ENCODE measurements at places on chromosomes 11 and 22.
A peak's percentile ranks its signal among the peaks of the same experiment; 100 is the strongest.

- no peak for DNase-seq
Measured at GRCh38 chr11:2327032-2327431, 25.2 kb downstream of the TSPAN32 start.

DNA sequence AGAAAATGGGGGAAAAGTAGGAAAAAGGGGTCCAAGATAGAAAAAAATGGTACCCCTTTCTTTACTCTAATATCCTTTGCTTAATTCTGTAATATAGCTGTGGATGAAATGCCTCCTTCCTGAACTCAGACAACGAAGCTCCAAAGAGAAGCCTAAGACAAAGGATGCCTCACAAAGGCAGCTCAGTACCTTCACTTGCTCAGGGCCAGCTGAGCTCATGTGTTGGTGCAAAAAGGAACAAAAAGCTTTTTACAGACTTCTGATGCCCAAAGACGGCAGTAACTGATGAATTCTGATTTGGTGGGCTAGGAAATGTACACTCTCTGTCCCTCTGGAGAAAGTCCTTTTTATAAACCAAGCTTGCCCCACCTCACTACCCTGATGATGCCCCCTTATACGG is 77.5 kb downstream of the DENND5A start:
- no peak for DNase-seq

- DNase-seq, result no peak
Measured at GRCh38 chr11:127070808-127071207, 70.2 kb upstream of the KIRREL3 start.

GRCh38 chr11:112637076-112637475 is 324.1 kb upstream of the NCAM1 start:
- DNase-seq, result no peak

- DNase-seq, result peak; percentile 4
Measured at GRCh38 chr11:16512899-16513241, 156.5 kb upstream of the SOX6 start.

- DNase-seq, result no peak
Measured at GRCh38 chr11:1757861-1758610, 5.7 kb downstream of the CTSD start.

DNA sequence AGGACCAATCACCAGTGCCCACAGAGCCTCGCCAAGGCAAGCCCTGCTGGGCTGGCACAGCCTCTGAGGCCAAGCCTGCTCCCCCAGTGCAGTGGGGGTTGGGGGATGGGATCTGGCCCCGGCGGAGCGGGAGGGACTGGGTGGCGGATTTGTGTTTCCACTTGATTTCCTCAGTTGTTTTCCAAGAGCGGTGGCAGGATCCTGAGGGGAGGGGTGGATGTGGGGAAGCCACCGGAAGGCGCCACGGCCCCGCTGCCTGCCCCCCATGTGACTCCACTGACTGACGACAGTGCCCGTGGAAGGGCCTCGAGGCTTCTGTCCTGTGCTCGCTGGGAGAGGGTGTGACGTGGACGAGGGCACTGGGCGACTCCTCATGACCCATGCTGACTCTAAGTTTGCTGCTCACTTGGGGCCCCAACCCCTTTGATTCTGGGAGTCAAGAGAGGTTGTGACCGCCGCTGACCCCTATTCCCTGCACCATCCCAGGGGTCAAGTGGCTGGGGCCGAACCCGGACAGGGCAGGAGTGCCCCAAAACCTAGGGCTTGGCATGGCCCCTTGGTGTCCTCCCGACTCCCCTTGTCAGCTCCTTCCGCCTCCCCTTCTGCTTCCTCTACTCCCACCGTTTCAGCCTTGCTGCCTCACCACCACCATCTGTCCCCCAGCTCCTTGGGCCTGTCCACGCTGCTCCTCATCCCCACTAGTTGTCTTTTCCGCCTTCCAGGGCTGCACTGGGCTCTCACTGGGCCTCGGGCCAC is 23.5 kb upstream of the PICK1 start:
- no peak for DNase-seq

DNA sequence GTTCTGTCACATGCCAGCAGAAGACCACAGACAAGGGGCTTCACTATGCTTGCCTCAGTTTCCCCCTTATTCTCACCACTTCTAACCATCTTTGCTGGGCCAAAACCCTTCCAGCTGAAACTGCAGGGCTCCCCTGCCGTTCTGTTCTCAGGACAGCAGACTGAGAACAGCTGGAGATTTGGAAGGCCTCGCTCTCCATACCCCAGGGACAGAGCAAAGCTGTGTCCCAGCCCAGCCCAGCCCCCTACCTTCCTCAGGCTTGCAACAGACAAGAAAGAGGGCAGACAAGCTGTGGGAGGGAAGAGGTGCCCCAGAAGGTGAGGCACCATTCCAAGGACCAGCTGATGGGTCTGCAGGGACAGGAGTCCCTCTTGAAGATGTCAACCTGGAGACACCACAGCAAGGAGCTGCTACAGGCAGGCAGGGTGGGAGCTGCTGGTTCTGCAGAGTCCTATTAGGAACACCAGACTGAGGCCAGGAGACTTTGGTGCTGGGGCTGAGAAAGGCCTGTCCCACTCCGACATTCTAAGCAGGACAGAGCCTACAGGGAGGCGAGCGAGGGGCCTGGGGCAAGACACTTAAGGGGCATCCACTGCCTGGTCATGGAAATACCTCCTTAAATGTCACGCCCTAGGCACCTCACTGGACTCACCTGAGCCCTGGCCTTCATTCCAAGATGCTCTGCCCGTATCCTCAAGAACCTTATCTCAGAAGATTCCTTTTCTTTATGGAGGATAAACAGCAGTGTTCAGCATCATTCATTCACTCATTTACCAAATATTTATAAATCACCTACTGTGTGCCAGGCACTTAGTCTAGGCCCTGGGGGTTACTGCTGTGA is 6.9 kb downstream of the SCN2B start:
- no peak for DNase-seq

- no peak for DNase-seq
Measured at GRCh38 chr11:123378096-123378495, 52.0 kb upstream of the GRAMD1B start.

- no peak for DNase-seq
Measured at GRCh38 chr22:44883011-44883421, 126.8 kb downstream of the PHF21B start.

DNA sequence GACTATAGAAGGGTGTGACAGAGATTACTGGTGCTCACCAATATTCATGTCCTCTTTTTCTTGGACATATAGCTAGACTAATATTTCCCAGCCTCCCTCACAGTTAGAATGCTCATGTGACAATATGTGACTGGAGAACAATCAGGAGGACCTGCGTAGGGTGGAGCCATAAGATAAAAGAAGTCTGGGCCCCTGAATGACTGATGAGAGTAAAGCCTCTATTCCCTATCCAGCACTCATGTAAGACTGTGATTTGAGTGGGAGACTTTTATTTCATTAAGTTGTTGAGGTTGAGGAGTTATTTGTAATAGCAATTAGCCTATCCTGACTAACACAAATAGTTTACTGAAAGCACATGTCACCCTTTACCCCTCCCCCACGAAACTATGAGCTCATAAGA is 1247.1 kb upstream of the TENM4 start:
- no peak for DNase-seq

DNA sequence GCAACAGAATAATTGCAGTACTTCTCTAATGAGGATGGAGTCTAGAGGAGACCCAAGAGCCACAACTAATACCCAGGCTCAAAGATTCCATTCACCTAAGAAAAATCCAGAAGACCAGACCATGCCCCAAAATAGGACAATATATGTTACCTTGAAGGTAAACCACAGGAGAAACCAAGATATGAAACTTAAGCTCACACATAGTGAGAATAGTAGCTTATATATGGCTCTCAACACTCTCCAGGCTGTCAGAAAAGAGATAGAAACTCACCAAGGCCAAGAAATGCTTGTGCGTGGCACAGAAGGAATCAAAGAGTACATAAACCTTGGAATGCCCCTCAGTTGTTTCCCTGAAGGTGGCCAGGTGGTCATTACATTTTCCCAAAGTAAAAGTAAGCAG is 9.1 kb downstream of the FAM111A start:
- DNase-seq, result no peak

- DNase-seq, result no peak
Measured at GRCh38 chr11:7252683-7253213, 1.0 kb downstream of the SYT9 start.

DNA sequence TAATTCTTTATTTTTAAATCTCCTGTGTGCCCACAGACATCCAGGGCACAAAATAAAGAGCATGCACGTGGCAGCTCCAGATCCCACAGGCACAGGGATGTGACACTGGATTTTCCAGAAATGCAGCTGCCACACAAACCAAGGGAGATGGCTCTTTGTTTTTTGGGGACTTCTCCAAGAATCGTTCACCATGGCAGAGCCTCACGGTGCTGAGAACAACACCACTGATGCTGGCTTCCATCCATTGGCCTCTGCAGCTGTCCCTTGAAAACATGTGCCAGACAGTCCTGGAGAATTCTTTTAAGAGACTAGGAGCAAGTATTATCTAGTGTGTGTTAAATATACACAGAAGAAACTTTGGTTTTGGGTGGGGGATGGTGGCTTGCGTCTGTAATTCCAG is 108.4 kb upstream of the SLC22A12 start:
- DNase-seq, result no peak

DNA sequence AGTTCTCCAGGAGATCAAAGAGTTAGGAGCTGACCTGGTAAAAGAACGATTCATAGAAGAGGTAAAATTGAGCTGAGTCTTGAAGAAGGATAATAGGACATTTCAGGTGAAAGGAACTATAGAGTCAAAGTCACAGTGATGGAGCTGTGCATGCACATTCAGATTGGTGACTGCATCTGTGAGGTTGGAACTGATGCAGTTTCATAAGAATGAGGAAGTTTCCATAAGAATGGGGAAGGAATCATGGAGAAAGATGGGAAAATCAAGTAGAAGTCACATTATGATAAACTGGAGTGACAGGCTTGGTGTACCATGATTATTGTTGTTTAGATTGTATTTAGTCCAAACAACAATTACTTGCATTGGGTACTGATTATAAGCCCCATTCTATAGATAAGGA is 232.2 kb downstream of the FAM76B start:
- DNase-seq, result no peak

DNA sequence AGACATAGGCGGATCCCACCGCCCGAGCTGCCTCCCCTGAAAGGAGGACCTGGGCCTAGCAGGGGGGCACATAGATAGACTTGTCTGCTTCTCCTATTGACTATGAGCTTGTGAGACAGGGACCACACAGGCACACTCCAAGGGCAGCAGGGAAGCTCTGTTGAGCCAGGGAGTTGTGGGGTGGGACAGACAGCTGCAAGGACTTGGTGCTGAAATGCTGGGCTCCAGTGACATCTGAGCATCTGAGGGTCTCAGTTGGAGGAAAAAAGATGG is 53.4 kb upstream of the ANO1 start:
- DNase-seq, result no peak

GRCh38 chr11:73298233-73298632 is 9.8 kb upstream of the ARHGEF17 start:
- no peak for DNase-seq

- DNase-seq, result no peak
Measured at GRCh38 chr11:87298155-87298554, 260.4 kb downstream of the TMEM135 start.

DNA sequence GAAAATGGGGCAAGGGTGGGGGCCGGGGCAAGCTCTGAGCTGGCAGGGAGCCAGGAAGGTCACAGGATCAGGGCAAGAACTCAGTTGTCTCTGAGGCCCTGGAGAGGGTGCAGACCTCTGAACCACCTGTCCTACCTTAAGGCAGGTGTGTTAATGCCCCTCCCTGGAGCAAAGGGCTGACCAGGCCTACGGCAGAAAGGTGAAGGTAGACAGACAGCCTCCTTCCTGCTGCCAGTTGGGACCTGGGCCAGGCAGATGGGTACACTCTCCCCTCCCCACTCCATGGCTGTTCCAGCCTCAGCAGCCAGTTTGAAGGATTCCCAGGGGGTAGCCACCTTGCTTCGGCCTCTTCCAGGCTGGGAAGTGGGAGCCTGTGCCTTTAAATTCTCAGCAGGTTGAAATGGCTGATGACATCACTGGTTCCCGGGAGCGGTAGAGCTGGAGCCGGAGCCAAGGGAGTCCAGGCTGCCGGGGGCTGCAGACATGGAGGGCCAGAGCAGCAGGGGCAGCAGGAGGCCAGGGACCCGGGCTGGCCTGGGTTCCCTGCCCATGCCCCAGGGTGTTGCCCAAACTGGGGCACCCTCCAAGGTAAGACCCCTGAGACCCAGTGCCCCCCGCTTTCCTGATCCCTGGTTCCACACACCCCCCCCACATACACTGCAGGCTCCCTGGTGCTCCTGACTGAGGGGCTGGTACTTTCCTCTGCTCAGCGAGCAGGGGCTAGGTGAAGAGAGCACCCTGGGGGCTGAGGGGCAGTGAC is at the start of gene INPP5J:
Gene INPP5J (plus strand): TSS at position 435 of the 760 bp plus-strand sequence. CDS start 49 bp downstream, at position 484.
- DNase-seq, result no peak

- no peak for DNase-seq
Measured at GRCh38 chr11:99066618-99067317, 46.0 kb downstream of the CNTN5 start.

DNA sequence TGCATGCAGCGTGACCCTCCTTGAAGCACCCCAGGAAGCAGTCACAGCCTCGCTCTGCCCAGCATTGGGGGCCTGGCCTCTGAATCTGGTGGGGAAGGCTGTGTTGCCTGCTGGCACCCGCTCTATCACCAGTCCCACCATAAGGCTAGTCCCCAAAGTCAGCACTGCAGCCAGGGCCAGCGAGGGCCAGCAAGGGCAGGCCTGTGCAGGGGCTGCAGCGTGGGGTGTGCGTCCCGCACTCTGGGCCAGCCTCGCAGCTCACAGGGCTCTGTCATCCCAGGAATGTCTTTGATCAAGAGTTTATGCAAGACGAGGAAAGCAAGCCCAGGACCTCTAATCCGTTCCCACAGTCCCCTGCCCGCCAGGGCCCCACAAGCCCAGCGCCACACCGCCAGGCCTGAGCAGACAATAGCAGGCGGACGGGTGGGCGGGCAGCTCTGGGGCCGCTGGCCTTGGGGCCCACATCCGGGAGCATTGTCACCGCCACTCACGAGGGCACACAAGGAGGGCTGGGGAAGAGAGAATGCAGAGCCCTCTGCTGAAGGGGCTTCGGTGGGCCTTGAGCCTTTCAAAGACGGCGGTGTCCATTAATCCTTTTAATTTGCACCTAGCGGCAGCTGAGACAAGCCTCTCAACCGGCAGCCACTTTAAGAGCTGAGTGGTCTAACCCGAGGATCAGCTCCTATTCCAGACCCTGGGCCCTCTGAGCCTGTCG is 17.1 kb downstream of the LTO1 start:
- no peak for DNase-seq

DNA sequence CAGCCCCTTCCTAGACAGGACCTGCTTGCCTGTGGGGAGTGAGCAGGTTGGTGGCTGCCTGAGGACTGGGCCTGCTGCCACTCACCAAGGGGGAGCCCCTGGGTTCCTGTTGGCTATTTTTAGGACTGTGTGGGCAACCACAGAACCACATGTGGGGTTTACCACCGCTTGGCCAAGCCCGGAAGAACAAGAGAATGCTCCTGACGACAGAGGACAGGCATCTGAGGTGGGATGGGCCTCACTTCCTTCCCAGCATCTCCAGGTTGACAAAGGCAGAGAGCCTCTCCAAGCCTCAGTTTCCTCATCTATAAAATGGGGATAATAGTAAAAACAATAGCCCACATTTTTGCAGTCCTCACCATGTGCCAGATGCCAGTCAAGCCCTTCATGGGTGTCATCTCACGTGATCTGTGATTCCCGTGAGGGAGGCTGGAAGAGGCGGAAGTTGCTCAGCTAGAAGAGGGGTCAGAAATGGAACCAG is 43.6 kb downstream of the LRRC32 start:
- DNase-seq, result peak; percentile 51
